ENCODE measurements at places on chromosomes 3 and 15. TPM values are rescaled to one million over a fixed set of nuclear protein-coding genes. Genes with fewer than 3 reads are reported as not detected.

Gene APOD
- not detected for total RNA-seq

Gene PTH1R
- total RNA-seq: 0.49 TPM

Gene STX19
- not detected for total RNA-seq

Gene AGBL1
- not detected for total RNA-seq

Gene PTPRG
- total RNA-seq: 15.9 TPM

Gene CFAP100
- total RNA-seq: not detected

Gene BLOC1S6
- 48.3 TPM for total RNA-seq

Gene SEMA4B
- total RNA-seq: 27.2 TPM

Gene SYNPR
- total RNA-seq: not detected

Gene EID1
- 210 TPM for total RNA-seq

Gene CCR8
- total RNA-seq: not detected

Gene P2RY1
- total RNA-seq: 0.02 TPM

Gene ZNF662
- 1.4 TPM for total RNA-seq

Gene OR5K4
- total RNA-seq: not detected

Gene SLC9A9
- total RNA-seq: 0.10 TPM

Gene CCR9
- not detected for total RNA-seq

Gene FBXW12
- not detected for total RNA-seq

Gene GABRB3
- not detected for total RNA-seq

Gene C3orf70
- not detected for total RNA-seq

Gene PRTG
- total RNA-seq: 2.7 TPM

Gene CKMT1B
- not detected for total RNA-seq

Gene TIGIT
- total RNA-seq: not detected

Gene CPA3
- 0.30 TPM for total RNA-seq

Gene TRIM42
- total RNA-seq: not detected

Gene CCPG1
- 35.6 TPM for total RNA-seq

Gene GRAMD1C
- 2.2 TPM for total RNA-seq

Gene TGM5
- not detected for total RNA-seq

Gene SCAANT1
- total RNA-seq: not detected

Gene KCNH8
- not detected for total RNA-seq

Gene TMEM158
- total RNA-seq: 272 TPM

Gene SAMD7
- total RNA-seq: not detected

Gene GOLGA8T
- total RNA-seq: not detected

Gene C2CD4A
- 0.05 TPM for total RNA-seq

Gene DZIP3
- 9.1 TPM for total RNA-seq

Gene MINAR1
- 2.5 TPM for total RNA-seq

Gene MAP1A
- total RNA-seq: 1.7 TPM

Gene LRRC34
- total RNA-seq: 0.71 TPM

Gene SLC22A14
- total RNA-seq: not detected

Gene STAC
- 22.3 TPM for total RNA-seq

Gene WNT7A
- 0.15 TPM for total RNA-seq

Gene ACVR2B
- 0.74 TPM for total RNA-seq
